Activated naive CD8-positive, alpha-beta T cell treated with anti-CD3 and anti-CD28 coated beads, Interleukin-2, amount 10 ng/mL, durations not matched to agents 7 days and 5 days (primary cell): ENCODE measurements at places on chromosomes 16 and 17. TPM values are rescaled to one million over a fixed set of nuclear protein-coding genes. Genes with fewer than 3 reads are reported as not detected.

DNA sequence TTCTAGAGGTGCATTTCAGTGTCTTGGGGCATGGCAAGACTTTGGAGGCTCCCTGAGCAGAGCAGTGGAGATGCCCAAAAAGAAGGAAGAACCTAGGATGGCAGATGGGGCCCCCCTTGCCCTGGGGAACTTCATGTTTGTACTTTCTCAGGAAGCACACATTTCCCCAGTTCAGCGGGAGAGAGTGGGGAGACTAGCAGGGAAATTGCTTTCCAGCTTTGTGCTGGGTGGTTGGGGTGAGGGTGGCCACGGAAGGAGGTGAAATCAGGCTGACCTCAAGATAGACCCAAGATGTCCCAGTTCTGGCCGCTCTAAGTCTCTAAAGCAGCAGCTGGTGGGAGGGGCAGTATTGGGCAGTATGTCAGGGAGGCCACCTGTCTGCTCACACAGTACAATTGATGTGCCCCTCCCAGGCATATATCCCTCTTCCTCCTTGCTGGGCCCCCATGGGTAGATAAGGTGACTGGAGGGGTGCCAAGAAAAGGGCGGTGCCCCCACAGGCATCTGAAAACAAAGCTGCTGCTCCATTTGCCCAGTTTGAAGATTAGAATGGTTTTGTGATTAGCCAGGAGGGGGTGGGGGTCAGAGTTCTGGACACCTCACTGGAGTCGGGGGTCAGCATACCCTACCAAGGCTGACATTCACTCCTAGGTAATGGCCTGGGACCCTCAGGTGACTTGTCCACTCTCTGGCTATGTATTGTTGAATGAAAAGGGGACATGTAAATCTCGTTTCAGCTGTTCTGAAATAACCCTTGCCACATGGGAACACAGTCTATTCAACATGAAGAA is 17.1 kb upstream of the NAGLU start:
- DNase-seq, result no peak

DNA sequence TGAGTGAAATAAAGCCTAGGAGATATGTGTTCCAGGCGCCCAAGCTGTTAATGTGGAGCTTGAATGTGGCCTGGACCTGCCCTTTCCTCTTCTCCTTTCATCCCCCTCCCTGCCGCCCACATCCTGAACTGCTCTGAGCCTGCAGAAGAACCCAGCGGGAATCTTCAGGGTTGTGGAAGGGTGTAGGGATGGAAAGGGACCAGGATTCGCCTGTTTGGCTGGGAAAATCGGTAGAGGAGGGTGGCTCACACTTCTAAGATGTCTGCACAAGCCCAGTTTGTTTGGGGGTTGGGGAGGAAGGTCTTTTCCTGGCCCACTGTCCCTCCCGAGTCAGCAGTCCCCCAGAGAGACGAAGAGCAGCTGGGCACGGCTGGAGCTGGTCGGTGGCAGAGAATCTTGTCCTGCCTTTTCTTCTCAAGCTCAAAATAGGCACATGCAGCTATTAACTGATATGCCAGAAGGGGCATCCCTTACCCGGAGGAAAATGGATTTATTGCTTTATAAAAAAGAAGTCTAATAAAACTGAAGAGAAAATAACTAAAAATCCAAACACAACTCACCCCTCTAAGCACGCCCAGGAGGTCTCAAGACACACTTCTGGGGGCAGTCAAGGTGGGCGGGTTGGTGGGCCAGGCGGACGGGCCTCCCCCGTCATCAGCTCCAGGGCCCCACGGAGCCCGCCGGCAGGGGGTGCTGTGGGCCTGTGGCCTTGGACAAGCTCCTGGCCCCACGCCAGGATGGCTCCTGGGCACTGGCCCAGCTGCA is 11.5 kb upstream of the PITPNA start:
- peak; percentile 85 for DNase-seq

DNA sequence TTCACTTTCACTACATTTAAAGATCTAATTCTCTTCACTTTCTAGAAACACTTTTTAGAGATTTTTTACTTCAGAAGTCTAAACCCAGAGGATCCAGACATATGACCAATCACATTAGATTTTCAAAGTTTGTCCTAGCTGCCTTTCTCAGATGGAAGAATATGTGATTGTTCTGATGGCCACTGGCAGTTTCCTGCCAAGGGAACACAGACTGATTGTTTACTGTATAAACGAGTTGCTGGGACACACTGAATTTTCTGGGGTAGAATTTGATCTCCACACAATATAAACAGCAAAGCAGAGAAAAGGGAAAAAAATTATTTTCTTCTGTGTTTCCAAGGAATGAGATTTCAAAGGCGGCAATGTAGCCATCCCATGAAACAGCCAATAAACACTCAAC is 480.0 kb downstream of the TOX3 start:
- DNase-seq, result no peak

DNA sequence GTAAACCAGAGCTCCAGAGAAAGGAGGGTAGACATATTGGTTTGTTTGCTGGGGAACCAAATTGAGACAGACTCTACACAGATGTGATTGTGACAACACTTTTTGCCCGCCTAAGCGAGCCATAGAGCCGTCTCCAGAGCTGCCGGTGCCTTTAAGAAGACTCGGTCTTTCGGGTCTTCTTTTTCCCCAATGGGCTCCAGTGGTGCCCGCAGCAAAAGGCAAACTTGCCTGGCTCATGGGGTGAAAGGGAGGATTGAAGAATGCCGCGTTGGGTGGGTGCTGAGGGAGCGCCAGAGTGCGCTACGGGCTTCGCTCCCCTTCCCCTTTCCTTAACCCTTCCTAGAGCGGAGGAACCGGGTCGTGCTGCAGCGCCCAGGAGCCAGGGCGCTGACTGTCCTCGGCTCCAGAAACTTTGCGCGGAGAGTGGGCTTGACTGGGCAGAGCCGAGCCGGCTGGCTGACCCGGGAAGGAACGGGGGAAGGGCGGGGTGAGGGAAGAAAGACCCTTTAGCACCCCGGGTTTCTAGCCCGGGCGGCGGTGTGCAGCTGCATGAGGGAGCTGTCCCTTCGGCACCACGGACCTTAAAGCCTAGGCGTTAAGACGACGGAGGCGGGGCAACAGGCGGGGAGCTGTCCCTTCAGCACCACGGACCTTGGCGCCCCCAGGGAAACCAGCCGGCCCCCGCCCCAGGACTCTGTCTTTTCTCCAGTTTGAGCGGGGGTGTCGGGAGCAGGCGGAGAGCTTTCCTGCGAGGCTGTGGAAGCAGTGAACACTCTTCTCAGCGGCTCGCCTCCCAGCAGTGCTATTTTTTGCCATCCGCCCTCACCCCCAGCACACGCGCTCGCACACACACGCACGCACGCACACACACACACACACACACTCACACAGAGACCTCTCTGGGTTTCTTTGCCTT is at the start of gene CACNG3:
TSS of gene CACNG3 (plus strand) at position 880 of the 916 bp plus-strand sequence. CDS start 420 bp downstream, outside the sequence.
- peak; percentile 79 for DNase-seq

The RNU2-1 gene
- 7,127 TPM for total RNA-seq

The TGFB1I1 gene
- 1.4 TPM for total RNA-seq

DNA sequence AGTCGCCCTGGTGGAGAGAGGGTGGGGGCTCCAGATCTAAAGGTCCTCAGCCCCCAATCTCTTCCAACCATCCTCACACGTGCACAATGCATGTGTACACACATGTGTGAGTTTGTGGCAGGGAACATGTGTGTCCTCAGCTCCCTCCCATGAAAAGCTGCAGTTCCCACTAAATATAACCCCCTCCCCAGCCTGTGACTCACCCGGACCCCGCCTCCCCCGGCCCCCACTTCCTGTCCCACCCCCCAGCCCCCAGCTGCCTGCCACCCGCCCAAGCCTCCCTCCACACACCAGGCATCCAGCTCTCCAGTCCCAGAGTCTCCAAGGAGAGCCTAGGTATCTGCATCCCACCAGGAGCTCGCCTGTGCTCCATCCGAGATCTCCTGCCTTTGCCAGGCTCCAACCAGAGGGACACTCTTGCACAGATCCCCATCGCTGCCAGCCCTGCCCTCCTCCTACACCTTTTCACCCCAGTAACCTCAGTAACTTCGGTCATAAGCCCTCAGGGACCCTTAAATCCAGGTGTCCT is 3.9 kb downstream of the DLG4 start:
- no peak for DNase-seq

The GRIN2A gene
- total RNA-seq, result not detected

DNA sequence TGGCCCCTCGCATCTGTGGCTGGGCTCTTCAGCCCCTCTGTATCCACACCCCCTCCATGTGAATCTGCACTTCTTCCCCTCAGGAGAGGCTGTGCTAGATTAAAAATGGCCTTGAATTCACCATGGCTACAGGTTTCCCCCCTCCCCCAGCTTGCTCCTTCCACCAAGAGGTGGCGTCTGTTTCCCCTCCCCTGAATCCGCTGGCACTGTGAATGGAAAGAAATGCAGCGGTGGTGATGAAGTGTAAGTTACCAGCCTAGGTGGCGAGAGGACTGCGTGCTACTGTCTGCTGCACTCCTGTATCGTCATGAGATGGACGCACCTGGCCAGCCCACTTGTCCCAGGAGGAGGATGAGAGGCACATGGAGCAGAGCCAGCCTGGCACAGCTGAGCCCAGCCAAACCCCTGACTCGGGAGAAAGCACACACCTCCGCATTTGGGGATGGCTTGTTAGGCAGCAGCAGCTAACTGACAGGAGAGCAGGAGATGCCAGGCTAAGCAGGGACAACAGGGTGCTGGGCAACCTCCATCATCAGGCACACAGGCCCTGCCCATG is 26.2 kb downstream of the TNFRSF13B start:
- no peak for DNase-seq

The EVPLL gene
- not detected for total RNA-seq

- no peak for DNase-seq
Observed at GRCh38 chr17:56319531-56319930, 166.3 kb downstream of the ANKFN1 start.

GRCh38 chr16:84176192-84177053 is 10.4 kb downstream of the TAF1C start:
- no peak for DNase-seq

DNA sequence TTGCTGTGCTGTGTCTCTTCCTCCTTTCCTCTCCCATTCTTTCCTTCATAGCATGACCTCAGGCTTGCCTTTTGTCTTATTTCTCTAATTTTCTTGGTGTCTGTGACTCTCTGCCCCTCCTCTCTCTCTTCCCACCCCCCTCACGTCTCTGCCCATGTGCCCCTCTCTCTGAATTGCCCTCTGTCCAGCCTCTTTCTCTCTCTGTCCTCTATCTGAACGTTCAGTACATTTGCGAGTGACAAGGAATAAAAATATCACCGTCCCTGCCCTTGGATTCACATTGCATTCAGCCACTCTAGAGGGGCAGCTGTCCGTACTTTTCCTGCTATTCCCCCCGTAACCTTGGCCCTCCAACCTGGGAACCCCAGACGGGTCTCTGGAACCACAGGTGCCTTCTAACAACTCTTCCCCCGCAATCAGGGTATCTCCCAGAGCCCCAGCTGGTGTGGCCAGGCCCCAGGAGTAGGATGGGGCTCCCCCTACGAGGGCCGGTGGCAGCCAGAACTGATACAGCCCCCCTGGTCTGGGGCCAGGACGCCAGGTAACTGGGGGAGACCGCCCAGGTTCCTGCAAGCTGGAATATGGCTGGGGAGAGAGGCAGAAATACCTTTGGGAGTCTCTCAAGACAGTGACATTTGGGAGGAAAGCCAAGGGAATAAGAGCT is 1.8 kb downstream of the KIF1C start:
- DNase-seq, result no peak

DNA sequence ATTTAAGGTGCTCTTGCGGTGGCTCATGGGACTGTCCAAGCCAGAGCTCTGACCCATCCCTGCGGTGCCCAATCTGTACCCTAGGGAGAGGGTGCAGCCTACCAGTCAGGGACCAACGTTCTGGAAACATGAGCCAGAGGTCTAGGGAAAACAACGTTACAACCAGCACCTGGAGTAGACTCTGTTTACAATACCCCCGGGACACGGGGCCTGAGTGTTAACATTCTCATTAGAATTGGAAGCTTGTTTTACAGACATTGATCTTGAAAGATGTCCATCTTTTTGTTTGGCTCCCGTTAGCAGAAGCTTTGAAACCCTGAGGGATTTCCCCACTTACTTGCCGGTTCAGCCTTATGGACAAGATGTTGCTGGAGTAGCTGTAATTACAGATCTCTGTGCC is 6.9 kb downstream of the WIPI1 start:
- DNase-seq, result no peak

DNA sequence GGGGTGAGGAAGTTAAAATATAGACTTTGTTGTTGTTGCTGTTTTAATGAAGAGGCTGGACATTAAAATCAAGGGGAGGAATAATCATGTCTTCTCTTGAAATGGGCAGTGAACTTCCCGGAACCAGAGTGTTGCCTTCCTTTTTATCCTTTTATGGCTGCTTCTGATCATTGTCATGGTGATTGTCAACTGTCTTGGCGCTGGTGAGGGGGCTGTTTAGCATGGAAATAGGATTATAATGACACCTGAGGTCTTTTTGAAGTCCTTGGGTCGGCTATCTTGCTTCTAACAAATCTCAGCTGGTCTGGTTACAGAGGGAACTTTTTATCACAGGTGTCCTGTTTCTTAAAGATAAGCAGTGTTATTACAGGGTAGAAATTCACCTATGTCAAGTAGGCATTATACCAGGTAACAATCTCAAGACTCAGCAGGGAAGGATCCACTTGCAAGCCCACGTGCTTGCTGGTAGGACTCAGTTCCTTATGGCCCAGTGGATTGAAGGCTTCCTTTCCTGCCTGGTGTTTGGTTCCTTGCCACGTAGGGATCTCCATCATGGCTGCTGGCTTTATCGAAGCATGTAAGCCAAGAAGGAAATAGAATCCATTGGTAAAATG is 349.3 kb downstream of the WWOX start:
- no peak for DNase-seq

GRCh38 chr17:6468051-6468790 is 24.0 kb downstream of the PIMREG start:
- no peak for DNase-seq

The IL34 gene
- total RNA-seq, result not detected

The LDHD gene
- not detected for total RNA-seq

- DNase-seq, result no peak
Observed at GRCh38 chr16:27529962-27530361, 19.8 kb downstream of the GTF3C1 start.

The ZCCHC14 gene
- total RNA-seq, result 6.6 TPM

- DNase-seq, result peak; percentile 63
Observed at GRCh38 chr16:80803339-80804055, 901 bp downstream of the CDYL2 start.

The KRTAP9-2 gene
- total RNA-seq, result not detected

- no peak for DNase-seq
Observed at GRCh38 chr17:67594115-67594880, 123.4 kb upstream of the NOL11 start.

The IRX3 gene
- not detected for total RNA-seq

The GAS2L2 gene
- not detected for total RNA-seq

GRCh38 chr17:50557630-50558029 is 2.9 kb upstream of the CACNA1G start:
- DNase-seq, result no peak

- DNase-seq, result no peak
Observed at GRCh38 chr16:49663081-49664065, 192.5 kb downstream of the ZNF423 start.

The PIPOX gene
- total RNA-seq, result 3.0 TPM

The CRYBA1 gene
- not detected for total RNA-seq

The NCBP3 gene
- 48.3 TPM for total RNA-seq

The ZMYND15 gene
- not detected for total RNA-seq

The RBL2 gene
- total RNA-seq, result 248 TPM

The CHD9NB gene
- total RNA-seq, result 0.17 TPM

The GPATCH8 gene
- total RNA-seq, result 57.6 TPM

The TNS4 gene
- 9.7 TPM for total RNA-seq

GRCh38 chr17:28726226-28726626 is at the start of gene TLCD1:
TSS of gene TLCD1 (minus strand) at chr17:28726233. CDS start at chr17:28726097, 136 bp downstream.
- DNase-seq, result peak; percentile 88

GRCh38 chr17:39536468-39536867 is 71.3 kb downstream of the NEUROD2 start:
- no peak for DNase-seq
